ENCODE measurements at places on chromosomes 11 and 22. TPM values are rescaled to one million over a fixed set of nuclear protein-coding genes. Genes with fewer than 3 reads are reported as not detected.

DNA sequence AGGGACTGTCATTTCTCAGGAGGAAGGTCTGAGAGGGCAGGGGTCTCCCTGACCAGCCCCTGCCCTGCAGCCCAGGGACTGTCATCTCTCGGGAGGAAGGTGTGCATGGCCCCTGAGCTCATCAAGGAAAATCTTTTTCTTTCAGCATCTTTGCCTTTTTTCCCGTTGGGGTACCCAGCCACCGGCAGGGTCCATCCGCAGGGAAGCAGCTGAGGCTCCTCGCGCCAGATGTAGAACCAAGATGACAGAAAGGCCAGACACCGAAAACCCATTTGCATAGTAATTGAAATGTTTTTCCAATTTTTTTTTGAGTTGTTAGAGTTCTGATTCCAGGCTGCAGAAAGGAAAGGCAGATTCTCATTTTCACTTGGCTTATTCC is 613.9 kb downstream of the TBC1D22A start:
- no peak for DNase-seq

DNA sequence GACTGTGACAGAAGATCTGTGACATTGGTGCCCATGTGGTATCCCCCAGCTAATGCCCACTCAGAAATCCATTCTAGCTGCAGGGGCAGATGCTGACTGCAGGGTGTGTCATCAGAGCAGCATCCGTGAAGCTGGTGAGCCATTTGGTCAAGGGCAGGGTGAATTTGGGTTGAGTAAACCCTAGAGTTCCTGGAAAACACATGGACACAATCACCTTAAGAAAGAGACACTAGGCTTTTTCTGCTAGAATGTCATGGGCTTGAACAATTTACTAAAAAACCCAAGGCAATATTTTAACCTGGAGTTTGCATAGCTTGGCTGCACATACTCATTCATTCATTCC is 100.0 kb downstream of the ADAMTS15 start:
- DNase-seq = no peak

Gene INS
- 0.58 TPM for polyA plus RNA-seq

DNA sequence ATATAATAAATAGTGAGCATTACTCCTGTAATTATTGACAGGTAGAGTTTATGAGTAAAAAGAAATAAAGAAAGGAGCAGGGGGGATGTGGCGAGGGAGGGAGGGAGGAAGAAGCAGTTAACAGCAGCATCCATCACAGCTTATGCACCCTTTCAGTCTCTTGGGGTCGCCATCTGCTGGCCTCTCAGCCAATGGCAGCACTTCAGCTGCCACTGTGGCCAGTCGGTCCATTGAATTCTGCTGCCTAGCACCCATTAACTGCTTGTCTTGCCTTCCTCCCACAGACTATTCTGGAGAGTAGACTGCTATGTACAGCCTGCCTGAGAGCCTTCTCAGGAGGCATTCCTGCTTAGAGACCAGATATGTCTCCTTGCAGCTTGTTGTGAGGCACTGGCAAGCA is 388.3 kb downstream of the TENM4 start:
- no peak for DNase-seq

Gene MYO18B
- polyA plus RNA-seq = 0.01 TPM

DNA sequence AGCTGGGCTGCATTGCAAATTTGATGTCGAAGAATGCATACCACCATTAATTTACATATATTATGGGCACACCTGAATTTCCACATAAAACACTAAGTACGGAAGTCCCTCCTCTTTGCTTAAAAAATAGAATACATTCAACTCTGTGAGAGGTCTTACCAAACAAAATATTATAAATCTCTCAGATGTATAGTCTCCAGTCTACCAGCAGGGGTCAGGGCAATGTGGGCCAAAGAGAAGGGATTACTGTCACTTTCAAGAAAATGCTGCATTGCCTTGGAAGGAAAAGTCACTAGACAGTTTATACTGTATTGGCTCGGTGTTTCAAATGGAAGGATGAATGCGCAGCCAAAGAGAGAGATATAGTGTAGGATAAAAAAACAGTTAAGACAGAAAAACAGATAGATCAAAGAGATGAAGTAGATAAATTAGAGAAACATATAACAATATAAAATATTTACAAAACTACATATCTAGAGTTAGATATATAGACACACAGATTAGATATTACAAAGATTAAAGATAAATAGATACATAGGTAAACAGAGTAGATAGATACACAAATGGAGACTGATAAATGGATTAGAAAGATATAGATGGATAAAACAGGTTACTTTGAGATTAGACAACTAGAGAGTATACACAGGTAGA is 20.9 kb downstream of the SERGEF start:
- peak; percentile 57 for DNase-seq

Gene MB
- 76.9 TPM for polyA plus RNA-seq

Gene KCNJ5
- 0.54 TPM for polyA plus RNA-seq

DNA sequence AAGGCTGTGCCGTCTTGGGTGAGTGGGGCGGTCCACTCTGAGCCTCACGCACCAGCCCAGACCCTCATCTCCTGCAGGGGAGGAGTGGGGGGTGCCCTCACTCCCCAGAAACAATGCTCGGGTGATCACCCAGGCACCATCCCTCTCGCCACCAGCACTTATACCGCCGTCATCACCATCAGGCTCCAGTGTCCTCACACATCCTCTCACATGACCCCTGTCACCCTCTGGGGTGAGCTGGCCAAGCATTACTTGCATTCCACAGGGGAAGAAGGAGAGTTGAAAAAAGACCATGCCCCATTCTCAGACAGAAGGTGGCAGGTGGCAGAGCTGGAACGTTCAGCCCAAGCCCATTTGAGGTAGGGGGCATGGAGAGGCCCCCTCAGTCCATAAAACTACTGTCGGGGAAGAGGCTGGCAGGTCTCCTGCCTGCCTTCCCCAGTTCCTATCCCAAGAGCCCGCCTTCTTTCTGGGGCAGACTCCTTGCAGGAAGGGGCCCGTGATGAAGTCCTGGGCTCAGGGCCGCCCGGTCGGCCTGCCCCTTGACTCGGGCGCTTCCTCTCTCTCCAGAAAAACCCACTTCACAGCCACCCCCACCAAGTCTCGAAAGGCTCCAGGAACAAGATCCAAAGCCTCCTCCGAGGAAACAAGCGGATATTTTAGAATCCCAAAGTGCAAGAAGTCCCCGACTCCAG is 153.3 kb downstream of the DSCAML1 start:
- DNase-seq = no peak

Gene OR51E2
- not detected for polyA plus RNA-seq

DNA sequence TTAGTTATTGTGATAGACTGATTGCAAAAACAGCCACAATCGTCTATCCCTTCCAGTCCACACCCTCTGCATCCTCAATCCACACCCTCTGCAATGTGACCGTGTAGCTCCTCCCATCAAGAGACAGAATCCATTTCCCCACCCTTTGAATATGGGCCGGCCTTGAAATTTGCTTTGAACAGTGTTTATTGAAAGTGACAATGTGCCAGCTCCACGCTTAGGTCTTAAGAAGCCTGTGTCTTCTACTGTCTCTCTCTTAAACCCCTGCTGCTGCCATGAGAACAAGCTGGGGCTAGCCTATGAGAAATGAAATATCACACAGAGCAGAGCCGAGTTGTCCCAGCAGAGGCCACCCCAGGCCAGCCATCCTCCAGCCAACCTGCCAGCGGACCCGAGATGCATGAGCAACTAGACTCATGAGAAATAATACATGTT is 22.3 kb upstream of the MICAL2 start:
- peak; percentile 77 for DNase-seq

Gene MOB2
- 43.8 TPM for polyA plus RNA-seq

- peak; percentile 12 for DNase-seq
These were observed 288.6 kb upstream of the SORL1-AS1 start for GRCh38 chr11:121741351-121741760.

DNA sequence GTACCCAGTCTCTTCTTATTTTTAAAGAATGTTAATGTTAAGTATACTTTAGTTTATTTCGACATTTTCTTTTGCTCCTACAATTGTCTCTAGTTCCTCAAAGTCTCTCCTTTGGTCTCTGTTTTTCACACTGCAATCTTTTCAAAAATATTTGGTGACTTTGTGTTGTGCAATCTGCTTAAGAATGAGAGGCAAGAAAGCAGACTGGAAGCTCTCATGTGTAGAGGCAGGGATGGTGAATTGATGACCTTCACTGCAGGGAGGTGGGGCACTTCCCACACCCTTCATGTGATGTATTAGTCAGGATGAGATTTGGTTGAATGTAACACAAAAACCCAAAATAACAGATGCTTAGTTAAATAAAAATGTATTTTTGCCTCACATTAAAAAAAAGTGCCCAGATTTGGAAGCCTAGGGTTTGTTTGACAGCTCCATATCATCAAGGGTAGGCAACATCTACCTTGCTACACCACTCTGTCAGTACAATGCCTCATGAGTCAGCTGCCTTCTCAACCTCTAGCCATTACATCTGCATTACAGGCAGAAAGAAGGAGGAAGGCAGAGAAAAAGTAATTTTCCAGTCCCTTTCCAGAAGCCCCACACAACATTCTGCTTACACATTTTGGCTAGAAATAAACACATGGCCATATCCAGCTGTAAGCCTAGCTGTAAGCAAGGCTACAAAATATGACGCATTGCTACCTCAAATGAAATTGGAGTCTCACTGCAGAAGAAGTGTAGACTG is 3.8 kb upstream of the MMP27 start:
- DNase-seq = no peak

- DNase-seq = no peak
These were observed 27.3 kb downstream of the CTSC start for GRCh38 chr11:88310246-88310645.

Gene IL18
- polyA plus RNA-seq = 18.6 TPM

DNA sequence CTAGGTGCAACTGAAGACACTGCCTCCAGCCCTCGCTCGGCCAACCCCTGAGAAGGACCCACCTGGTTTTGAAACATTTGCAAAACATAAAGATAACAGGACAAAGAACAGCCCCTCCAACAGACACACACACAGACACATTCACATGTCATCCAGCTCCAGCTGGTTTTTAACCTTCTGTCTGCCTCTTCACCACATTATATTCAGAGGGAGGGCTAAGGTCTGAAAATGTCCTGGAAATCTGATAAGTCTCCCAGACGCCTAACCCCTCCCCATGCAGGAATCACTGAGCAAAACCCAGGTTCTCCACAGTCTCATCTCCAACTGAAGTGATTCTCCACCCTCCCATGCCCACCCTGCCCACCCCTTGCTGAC is 29.4 kb downstream of the PACSIN2 start:
- DNase-seq = no peak

DNA sequence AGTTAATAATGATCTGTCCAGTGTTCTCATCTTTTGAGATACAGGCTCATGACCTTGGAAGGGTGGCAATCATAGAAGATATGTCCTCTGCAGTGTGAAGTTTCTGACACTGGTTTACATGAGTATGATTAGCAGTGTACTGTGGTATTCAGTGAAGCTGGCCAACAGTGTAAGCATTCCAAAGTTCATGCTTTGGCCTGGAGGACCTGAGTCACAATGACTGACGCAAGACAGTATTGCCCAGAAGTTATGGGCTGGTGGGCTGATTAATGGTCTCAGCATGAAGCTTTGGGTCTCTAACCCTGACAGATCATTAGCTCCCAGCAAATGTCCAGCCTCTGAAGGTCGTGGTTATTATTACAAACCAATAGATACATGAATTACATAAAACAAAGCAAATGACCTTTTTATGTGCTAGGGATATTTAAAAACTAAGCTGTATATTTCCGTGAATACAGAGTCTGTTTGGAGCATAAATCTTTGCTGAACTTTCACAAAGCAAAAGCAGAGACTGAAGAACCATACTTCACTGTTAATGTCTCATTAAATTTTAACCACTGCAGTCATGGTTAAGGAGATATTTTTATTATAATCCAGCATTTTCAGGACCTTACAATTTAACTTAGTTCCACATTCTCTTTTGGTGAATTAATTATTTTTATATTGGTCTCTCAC is 28.3 kb upstream of the USP47 start:
- DNase-seq = peak; percentile 82

DNA sequence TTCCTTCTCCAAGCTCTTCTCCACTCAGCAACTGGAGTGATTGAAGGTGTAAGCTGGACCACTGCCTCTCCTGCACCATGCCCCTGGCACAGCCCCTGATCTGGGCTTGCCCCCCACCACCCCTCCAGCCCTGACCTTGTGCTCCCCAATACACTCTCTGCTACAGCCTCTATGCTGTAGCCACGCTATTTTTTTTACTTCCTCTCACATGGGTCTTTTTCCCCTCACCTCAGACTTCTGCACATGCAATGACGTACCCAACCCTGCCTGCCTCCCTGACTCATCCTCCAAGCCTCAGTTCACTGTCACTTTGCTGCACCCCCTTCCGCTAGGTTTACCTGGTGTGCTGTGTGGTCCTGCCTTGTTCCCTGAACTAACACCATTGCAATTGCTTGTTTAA is 9.0 kb downstream of the CSNK2A3 start:
- no peak for DNase-seq

Gene ANO3
- polyA plus RNA-seq = under 0.01 TPM

DNA sequence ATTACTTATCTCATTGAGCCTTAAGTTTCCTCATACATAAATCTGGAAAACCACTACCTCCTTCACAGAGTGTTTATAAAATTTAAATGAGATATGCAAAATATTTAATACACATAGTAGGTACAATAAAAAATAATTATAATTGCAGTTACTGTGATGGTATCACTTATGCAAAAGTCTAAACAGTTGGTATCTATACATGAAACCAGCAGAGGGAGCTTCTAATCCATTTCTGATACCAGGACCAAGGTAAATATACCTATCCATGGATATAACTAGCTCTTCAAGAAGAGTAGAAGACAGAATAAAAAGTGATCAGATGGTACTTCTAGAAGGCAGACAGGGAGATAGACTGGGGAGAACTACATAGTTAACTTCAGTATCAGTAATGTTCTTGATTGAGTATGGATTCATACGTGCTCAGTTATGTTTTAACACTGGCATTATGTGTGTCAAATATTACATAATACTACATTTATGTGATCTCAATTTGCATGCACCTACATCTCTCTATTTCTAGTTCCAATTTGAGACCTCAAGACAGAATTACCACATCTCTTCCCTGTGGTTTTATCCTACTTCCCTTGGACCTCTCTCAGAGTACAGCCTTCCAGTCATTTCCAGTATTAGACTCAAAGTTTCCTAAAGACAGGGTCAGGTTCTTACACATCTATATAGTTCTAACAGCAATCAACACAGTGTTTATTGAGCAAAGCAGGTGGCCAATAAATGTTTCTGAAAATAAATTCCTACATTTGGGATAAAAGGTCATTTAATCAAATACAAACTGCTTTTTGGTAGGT is 13.7 kb upstream of the TSG101 start:
- peak; percentile 63 for DNase-seq

Gene SCN3B
- polyA plus RNA-seq = under 0.01 TPM

GRCh38 chr11:12602421-12602820 is 71.8 kb upstream of the TEAD1 start:
- DNase-seq = no peak

Gene MUC5AC
- 0.06 TPM for polyA plus RNA-seq

DNA sequence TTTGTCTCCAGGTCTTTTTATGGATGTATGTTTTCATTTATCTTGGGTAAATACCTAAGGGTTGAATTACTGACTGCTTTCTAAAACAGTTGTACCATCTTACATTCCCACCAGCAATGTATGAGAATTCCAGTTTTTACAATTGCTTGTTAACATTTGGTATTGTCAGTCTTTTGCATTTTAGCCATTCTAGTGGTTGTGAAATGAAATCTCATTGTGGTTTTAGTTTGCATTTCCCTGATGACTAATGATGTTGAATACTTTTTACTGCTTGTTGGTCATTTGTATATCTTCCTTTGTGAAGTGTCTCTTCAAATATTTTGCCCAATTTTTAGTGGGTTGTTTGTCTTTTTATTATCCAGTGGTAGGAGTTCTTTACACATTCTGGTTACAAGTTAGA is 92.8 kb downstream of the ARFGAP2 start:
- no peak for DNase-seq

Gene GUCY1A2
- polyA plus RNA-seq = not detected

GRCh38 chr11:6333095-6333494 is 12.8 kb upstream of the CAVIN3 start:
- no peak for DNase-seq

Measured in small intestine (tissue), 16 donors.